Fibroblast of skin of back (primary cell): ENCODE measurements at places on chromosomes 2 and 18.
A peak's percentile ranks its signal among the peaks of the same experiment; 100 is the strongest.

GRCh38 chr2:71530641-71531332 lies 77.4 kb downstream of the DYSF start:
- DNase-seq, result peak; percentile 60

DNA sequence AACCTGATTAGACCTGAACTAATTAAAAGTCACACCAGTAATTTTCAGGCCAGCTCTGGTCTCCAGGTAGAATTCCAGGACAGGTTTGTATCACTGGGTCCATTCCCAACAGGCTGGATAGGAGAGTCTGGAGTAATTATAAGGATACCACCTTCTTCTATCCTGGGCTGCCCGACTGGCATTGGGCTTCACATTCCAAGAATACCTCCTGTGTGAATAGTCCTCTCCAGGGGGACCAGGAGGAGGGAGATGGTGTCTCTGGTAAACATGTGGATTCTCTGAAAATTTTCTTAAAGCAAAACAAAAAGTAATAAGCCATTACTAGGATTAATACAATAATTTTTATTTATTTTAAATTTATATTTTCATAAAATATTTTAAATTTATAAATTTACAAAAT lies 17.3 kb downstream of the DUSP11 start:
- peak; percentile 29 for DNase-seq

- DNase-seq, result peak; percentile 8
Observed at GRCh38 chr2:98027538-98027937, 31.8 kb upstream of the TMEM131 start.

DNA sequence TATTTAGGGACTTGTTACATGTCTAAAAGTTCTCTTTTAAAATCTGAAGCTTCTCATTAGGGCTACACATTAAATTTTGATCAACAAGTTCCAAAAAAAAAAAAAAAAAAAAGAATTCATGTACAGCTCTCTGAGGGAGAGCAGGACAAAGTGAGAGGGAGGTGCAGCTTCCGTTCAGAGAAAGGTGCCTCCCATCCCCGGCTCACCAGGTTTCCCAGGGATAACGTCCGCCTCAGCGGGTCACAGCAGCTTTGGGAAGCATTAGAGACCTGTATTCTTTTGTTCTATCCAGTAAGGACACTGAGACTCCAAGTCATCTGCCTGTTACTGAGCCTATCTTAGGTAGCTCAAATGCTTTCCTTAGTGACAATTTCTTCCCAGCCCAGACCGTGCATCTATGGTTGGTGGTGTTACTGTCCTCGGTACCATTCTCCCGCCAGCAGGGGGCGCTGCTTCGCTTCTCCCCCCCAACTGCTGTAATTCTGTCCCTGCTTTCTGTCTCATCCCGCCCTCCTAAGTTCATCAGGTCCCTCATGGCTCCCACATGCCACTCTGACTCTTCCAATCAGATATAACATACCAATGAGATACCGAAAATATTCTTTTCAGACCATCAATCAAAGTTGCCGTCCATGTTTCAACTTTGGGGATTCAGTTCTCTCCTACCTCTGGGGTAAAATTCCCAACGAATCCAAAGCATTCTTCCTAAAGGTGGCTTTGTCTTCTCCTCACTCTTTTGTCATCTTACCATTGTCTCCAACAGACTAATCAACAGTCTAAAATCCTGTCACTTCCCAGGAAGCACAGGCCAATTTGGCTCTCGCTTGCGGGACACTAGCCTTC lies 466.5 kb downstream of the METTL4 start:
- DNase-seq, result peak; percentile 50

DNA sequence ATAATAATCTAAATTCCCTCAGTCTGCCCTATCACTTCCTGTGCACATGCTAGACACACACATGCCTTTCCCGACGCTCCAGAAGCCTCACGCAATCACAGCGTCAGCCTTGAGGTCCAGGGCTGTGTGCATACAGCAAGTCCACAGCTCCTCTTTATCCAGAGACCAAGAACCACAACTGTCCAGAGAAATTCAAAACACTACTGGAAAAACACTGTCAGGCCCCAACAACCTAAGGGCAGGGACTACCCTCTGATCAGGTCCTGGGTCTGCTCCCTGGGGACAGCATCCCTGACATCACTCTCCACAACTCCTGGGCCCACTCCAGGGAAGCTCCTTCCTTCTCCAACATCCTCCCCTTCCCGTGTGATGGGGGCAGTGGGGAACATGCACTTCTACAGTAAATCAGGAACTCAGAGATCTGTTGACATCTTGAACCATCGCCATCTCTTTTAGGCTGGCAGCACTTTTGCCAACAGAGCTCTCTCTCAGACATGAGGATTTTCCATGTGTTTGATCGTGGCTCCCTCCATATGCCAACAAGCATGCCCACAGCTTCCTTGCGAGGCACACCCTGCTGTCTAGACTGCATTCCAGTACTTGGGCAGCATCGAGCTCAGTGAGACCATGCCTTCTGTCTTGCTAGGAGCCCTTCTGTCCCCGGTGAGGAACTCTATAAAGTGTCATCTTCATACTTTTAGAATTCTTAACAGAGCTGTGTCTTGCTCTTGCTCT lies 15.4 kb downstream of the TEX51 start:
- DNase-seq, result no peak
